ENCODE measurements at places on chromosomes 2 and 18. TPM values are rescaled to one million over a fixed set of nuclear protein-coding genes. Genes with fewer than 3 reads are reported as not detected.

The POTEE gene
- 1.1 TPM for total RNA-seq

The CHRNG gene
- not detected for total RNA-seq

The VSNL1 gene
- total RNA-seq = not detected

The RAB17 gene
- 23.6 TPM for total RNA-seq

The SLC38A11 gene
- total RNA-seq = 0.46 TPM

The ST8SIA5 gene
- 0.15 TPM for total RNA-seq

The C1GALT1C1L gene
- total RNA-seq = 0.54 TPM

GRCh38 chr2:217189747-217190146 is 329.9 kb upstream of the TNP1 start:
- no peak for DNase-seq

- no peak for DNase-seq
Observed at GRCh38 chr2:25539136-25539535, 134.2 kb downstream of the DTNB start.

DNA sequence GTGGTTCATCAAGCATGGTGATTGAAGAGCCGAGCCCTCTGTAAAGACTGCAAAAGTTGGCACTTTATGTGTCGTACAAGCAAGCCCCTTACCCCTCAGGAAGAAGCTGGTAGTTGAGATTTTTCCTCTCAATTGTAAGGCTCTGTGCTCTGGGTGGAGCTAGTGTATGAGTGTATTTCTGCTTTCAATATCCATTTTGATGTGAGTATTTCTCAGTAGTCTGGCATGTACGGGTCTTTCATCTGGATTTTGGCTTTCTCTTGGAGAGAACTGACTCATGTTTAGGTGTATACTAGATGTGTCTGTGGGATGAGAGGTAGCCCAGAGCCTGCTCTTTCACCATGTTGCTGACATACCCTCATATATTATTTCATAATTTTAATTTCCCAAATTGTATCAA is 406.6 kb upstream of the KCNJ3 start:
- DNase-seq = no peak

- no peak for DNase-seq
Observed at GRCh38 chr2:177942731-177943130, 129.8 kb downstream of the PDE11A start.

DNA sequence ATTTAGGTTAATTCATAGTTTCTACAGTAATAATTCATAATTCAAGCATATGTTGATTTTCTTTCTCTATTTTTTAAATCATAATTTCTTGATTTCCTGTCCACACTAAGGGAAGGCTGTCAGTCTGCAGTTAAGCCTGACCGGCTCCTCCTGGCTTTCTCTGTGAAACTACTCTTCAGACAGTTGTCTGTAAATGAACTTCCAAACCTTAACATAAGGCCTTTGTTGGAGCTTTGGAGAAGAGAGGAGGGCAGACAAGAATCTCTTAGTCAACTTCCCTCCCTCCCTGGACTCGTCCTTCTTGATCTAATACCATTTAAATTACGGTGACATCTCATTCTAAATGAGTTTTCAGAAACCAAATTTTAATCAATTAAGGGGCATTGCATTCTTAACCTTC is 404.1 kb upstream of the ST6GAL2 start:
- no peak for DNase-seq

GRCh38 chr18:64966667-64967066 is 784.1 kb upstream of the CDH7 start:
- DNase-seq = no peak

DNA sequence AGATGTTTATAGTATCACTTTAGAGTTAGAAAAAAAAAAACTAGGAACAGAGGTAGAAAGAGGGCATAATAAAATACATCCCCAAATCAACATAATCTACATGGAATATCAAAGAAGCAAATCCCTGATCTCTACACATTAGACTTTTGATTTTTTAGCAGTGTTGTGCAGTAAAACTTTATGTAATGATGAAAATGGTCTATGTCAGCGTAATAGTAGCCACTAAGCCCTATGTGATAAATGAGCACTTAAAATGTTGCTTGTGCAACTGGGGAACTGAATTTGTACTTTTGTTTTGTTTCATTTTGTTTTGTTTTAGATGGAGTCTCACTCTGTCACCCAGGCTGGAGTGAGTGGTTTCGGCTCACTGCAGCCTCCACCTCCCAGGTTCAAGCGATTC is 36.3 kb downstream of the LNPK start:
- no peak for DNase-seq

DNA sequence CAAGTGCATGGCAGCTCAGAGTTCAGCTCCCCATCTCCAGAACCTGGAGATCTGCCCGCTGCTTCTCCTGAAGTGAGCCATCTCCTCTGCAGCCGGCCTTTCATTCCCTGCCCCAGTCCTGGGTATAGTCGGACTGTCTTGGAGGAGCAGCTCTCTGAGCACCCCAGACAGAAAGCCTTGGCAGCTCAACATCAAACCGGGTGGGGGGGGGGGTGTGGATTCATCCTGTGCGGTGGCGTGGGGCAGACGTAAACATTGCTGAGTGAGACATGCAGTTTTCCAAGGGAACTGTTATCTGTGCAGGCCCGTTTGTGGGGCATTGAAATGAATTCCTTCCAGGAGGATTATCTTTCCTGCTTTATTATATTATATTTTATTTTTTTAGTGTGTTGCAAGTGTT is 125.9 kb upstream of the MYCN start:
- DNase-seq = no peak

GRCh38 chr2:204177977-204178522 is 241.5 kb downstream of the ICOS start:
- no peak for DNase-seq

GRCh38 chr2:222912117-222912516 is 51.3 kb downstream of the ACSL3 start:
- no peak for DNase-seq

GRCh38 chr18:6807515-6808257 is 78.2 kb downstream of the ARHGAP28 start:
- no peak for DNase-seq

- no peak for DNase-seq
Observed at GRCh38 chr2:118643294-118643693, 204.2 kb downstream of the EN1 start.

- DNase-seq = no peak
Observed at GRCh38 chr2:171524018-171524401, 1.7 kb downstream of the CYBRD1 start.

DNA sequence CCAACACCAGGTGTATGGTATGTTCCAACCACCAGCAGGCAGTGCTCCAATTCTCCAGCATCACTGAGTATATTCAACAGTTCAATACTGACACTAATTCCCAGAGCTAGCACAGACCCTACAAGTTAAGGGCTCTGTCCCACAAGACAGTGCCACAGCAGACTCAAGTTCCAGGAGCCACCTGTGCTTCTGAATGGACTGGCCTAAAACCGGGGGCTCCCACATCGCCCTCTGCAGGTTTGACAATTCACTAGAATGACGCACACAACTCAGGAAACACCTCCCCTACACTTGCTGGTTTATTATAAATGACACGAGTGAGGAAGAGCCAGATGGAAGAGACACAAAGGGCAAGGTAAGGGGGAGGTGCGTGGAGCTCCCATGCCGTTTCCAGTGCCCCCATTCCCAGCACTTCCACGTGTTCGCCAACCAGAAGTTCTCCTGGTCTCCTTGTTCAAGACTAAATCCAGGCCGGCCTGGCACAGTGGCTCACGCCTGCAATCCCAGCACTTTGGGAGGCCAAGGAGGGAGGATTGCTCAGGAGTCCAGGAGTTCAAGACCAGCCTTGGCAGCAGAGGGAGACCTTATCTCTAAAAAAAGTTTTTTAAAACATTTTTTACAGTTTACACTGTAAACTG is 12.2 kb upstream of the ATP6V1B1 start:
- DNase-seq = no peak

DNA sequence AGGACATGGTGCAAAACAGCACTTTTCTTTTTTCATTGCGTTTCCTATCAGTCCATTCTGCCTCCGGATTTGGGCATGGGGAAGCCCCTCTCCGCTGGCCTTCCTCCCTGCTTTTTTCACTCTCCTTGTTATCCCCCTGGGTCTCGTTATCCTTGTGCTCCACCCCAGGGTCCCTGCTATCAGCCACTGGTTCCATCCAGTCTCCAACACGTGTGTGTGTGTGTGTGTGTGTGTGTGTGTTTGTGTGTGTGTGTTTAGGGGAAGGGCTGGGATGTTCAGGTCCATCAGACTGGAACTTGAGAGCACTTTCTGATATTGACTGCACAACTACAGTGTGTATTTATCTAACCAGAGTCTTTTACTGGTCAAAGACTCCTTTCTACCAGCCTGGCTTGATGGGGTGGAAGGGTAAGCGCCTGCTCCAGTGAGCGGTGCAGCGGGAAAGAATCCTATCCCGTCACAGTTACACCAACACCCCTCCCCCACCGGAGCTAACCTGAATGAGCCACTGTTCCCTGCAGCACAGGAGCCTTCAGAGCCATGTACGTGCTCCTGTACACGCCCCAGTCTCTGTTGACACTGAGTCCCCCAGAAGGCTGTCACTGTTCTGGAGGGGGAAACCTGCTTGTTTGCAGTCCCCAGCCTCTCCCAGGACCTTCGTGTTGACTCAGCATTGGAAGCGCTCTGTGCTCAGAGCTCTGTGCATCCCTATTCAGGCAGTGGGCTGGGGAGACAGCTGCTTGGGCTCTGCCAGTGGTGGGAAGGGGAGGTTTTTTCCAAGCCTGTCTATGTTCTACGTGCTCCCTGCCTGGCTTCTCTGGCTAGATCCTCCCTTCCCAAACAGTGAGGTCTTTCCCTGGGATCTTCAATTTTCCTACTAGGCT is 4.6 kb downstream of the INHA start:
- DNase-seq = no peak

DNA sequence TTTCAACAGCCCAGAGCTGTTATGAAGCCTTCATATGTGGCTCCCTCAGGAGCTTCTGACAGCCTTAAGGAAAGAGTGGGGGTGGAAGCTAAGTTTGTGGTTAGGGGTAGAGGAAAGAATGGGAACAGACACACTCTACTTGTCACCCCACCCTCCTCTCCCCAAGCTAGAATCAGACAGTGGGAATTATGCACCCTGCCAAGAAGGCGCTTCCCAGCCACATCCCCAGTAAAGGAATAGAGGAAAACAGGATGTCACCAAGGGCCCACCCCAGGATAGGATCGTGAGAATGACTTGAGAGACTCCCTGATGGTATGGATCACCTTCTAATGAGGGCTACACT is 32.4 kb upstream of the EML4 start:
- no peak for DNase-seq

GRCh38 chr2:163834841-163835240 is 99.0 kb upstream of the FIGN start:
- DNase-seq = no peak
